ENCODE measurements at places on chromosomes 2 and 18. TPM values are rescaled to one million over a fixed set of nuclear protein-coding genes. Genes with fewer than 3 reads are reported as not detected.

- no peak for DNase-seq
Observed at GRCh38 chr2:79619976-79620375, 107.1 kb downstream of the CTNNA2 start.

BMP10 gene
- total RNA-seq: not detected

HOXD8 gene
- 26.5 TPM for total RNA-seq

DNA sequence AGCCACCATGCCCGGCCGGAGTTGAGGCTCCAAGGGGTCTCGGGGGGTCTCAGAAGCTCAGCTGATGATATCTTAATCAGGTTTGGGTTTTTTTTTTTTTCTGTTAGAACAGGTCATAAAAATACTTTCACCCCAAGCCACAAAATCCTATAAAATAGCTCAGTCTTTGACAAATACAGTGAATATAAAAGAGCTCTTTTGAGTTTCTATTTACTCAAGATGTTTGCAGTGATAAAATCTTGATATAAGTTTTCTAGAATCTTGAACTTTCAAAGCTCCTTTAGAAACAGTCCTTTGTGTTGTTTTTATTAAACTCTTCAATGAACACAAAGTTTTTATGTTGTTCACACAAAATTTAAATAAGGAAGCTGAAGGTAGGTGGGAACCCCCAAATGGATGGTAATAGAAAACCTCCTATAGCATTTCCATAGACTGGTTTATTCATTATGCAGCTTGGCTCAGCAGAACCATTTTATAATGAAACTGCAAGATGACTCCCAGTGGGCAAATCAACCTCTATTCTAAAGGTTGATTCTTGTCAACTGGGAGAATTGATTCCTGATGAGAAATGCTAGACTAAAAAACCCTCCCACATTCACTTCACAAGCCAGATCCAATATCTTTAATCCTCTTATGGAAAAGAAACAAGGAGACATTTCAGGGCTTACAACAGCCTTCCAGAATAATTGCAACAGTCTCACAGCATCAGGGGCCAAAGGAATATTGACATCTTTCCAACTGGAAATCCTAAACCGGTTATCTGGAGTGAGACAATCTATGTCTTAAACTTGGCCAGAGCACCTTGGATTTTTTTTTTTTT is 13.6 kb upstream of the NARS1 start:
- DNase-seq: no peak

DNA sequence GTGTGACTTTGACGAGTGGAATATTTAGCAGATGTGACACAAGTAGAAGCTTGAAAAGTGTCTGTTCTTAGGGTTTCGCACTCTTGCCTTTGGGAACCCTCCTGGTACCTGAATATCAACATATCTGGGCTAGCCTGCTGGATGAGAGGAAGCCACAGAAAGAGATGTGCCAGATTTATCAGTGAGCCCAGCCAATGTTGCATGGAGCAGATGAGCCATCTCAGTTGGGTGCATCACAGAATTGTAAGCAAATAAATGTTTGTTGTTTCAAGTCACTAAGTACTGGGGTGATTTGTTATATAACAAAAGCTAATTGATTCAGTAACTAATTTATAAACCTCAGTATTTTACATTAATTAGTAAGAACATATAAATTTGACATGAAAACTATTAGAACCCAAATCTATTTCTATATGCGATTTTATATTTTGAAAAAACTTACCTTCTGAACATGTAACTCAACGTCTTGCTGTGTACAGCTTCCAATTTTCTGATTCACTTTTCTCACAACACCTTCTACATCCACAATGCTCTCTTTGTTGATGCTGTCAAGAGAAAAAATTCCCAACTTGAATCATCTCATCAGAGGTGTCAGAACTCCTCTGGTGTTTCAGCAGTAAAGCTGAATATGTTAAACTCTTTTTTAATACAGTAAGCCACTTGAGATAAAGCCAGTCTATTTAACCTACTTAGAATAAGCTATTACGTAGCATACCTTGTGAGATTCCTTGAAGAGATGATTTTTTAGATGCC is 42.3 kb downstream of the DARS1 start:
- DNase-seq: no peak

DNA sequence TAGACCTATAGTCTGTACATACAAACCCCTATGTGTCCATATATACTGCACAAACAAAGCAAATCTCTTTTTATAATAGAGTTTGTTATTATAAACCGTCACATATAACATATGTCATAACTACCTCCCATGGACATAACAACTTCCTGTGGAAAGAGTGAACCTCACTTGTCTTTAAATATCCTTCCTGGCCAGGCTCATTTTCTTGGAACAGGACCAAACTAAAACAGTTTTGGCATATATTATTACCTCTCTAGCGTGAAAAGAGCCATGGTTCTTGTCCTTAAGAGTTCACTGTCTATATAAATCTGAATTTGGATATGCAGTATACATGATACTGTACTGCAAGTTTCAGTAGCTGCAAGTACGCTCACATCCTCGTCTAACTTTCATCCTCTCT is 28.3 kb upstream of the DNAJC27 start:
- no peak for DNase-seq

KIF1A gene
- 69.2 TPM for total RNA-seq

GRCh38 chr2:239009589-239009961 is 161.7 kb downstream of the TWIST2 start:
- no peak for DNase-seq

DNA sequence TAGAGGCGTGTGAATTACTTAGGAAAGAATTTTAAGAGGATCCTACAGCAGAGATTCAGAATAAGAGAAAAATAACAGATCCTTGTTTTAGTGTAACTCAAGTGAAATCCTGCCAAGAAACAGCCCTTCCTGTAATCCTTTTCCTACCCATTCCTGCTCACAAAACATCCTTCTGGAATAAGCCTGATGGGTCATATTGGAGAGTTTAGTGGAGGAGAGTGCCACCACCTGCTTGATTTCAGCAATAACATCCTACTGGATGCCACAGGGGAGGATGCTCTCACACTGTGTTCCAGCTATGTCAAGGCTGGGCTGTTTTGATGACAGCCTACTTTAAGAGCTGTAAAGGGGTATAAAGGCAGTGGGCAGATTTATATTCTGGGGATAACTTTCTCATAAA is 54.8 kb upstream of the CCDC178 start:
- DNase-seq: peak; percentile 12

DNA sequence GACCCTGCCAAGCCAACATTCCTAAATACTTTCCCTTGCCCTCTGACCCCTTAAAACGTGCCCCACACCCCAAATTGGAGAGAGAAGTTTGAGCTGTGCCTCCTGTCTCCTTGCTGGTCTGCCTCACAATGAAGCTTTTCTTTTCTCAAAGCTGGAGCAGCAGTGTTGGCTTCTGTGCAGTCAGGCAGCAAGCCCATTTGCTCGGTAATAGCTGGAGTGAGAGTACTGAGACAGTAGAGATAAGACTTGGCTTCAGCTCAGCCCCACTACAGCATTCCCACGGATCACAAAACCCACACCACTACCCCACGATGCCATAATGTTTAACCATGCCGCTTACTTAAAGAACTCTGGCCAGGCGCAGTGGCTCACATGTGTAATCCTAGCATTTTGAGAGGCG is 73.0 kb downstream of the NCAPH start:
- no peak for DNase-seq

CRYBA2 gene
- total RNA-seq: not detected

DNA sequence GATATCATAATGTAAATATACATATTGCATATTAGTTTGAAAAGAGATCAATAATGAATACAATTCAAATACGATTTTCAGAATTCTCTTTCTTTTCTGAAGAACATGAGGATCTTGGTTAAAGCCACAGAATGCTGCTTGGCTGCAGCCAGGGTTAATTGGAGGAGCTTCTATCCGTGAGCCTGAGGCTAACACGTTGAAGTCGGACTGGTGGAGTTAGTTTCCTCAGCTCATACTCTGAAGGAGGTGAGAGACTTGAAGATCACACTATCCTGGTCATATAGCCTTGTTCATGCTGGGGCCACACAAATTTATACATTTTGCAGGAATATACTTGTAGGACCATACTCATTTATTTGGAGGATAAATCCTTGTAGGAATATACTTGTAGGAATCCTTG is 335.8 kb downstream of the TRIB2 start:
- DNase-seq: no peak

CCDC141 gene
- total RNA-seq: not detected

C1GALT1C1L gene
- 1.1 TPM for total RNA-seq

ACADL gene
- 0.51 TPM for total RNA-seq

- no peak for DNase-seq
Observed at GRCh38 chr18:37180086-37180485, 351.2 kb downstream of the KIAA1328 start.

CYP27C1 gene
- total RNA-seq: 0.52 TPM

GRCh38 chr18:63681449-63682340 is 20.0 kb upstream of the SERPINB3 start:
- DNase-seq: peak; percentile 19

SFT2D3 gene
- total RNA-seq: 5.7 TPM

DNA sequence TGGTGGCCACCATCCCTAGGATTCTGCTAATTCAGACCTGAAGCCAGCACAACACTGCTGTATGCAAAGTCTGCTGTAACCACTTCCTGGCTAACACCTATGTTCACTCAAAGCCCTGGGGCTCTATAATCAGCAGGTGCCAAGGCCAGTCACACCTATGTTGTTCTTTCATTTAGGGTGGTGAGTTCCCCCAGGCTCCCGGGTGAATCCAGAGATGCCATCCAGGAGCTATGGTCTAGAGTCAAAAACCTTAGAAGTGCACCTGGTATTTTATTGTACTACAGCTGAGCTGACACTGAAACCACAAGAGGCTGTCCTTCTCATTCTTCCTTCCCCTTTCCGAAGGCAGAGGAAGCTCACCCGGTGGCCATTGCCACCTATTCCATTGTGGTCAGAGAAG is 46.2 kb upstream of the CCDC141 start:
- no peak for DNase-seq

DNA sequence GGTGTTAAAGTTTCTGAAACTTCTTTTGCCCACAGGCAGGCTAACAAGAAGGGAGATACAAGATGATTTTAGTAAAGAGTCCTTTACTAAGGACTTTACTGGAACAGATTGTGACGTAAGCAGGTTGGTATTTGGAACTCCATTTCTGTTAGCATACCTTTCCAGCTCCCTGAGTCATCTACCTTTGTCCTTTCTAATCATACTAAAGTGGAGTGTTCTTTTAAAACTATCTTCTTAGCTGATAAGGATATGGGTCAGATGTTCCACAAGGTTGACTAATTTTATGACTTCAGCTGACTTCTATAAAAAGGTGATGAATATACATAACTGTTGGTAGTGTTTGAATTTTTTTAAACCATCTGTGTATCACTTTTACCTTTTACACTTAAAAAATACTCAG is 21.1 kb downstream of the UGP2 start:
- DNase-seq: peak; percentile 50

ABCB6 gene
- total RNA-seq: 11.7 TPM

DNA sequence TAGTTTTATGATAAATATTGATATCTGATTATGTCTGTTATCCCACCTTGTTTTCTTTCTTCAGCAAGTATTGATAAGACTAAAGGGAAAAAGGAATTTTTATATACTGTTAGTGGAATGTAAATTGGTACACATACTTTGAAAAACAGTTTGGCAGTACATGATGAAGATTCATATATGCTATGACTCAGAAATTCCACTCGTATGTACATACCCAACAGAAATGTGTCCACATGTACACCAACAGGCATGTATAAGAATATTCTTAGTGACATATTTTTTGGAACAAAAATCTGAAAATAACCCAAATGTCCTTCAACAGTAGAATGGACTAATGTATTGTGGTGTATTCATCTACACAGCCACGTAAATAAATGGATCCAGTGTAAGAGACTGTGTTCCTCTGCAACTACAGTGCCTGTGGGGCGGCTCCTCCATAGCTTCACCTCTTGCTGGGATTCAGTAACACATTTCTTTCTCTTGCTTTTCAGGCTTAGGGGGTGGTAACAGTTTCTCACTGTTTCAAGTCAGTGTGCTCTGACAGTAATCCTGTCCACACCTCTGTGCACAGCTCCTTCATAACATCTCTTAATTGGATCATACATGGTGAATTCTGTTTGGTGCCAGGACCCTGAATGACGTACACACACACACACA is 35.5 kb upstream of the ALMS1 start:
- DNase-seq: no peak

- no peak for DNase-seq
Observed at GRCh38 chr2:120747281-120747680, 11.6 kb downstream of the GLI2 start.

GALNT13 gene
- total RNA-seq: 0.52 TPM

- no peak for DNase-seq
Observed at GRCh38 chr2:27747827-27748352, 23.6 kb upstream of the MRPL33 start.

RAB11FIP5 gene
- 26.4 TPM for total RNA-seq

DNA sequence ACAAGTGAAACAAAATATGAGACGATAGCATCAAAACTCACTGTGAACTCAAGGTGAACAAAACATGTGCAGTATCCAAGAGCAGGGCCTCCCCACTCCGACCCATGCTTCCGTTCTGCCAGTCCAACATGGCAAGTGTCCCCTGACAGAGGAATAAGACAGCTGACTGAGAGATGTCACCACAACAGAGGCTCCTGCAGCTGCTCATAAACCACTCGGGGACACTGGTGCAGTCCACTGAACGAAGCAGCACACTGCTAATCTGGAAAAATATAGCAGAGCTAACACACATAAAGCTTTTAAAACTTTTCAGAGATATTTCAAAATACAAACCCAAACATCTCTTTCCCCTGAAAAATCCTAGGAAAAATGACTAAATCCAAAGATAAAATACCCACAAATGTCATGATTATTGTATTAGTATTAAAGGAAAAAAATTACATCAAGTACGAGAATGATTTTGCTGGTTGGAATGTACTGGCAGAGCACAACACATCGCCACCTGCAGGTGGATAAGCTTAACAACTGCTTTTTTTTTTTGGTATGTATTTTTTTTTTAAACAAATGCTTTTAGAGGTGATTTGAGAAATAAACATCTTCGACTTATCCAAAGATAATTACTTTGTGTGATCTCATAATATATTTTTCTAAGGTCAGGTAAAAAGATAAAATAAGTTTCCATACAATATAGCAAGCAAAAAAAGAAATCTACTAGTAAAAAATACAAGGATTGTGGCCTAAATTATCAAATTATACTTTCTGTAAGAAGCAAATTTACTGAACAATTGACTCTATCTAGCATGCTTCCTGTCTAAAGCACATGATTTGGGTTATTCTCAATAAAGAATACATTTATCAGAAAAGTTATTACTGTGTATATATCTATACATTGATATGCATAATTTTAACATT is 18.6 kb downstream of the THADA start:
- DNase-seq: no peak

- no peak for DNase-seq
Observed at GRCh38 chr18:40120796-40121391, 1834.1 kb upstream of the PIK3C3 start.

GRCh38 chr2:43273529-43273928 is 47.1 kb upstream of the ZFP36L2 start:
- no peak for DNase-seq

GRCh38 chr18:36608107-36608506 is 220.7 kb downstream of the TPGS2 start:
- no peak for DNase-seq
